ENCODE measurements at places on chromosomes 4 and X.
A peak's percentile ranks its signal among the peaks of the same experiment; 100 is the strongest.

DNA sequence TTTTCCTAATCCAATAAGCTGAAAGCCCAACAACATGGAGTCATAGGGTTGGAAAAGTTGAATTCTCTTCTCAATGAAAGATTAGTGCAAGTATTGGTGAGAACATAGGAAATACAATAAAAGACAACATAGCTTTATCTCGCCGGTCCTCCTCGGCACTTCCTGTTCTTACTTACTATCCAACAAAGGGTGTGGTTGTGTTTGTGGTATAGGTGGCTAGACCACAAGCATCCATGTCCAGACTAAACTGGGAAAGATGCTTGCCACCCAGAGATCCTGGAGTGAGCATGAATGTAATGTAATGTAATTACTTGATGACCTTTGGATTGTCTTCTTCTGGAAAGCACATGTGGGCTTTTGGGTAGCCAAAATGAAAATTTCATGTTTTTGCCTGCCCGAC lies 223.8 kb downstream of the CPE start:
- no peak for DNase-seq

DNA sequence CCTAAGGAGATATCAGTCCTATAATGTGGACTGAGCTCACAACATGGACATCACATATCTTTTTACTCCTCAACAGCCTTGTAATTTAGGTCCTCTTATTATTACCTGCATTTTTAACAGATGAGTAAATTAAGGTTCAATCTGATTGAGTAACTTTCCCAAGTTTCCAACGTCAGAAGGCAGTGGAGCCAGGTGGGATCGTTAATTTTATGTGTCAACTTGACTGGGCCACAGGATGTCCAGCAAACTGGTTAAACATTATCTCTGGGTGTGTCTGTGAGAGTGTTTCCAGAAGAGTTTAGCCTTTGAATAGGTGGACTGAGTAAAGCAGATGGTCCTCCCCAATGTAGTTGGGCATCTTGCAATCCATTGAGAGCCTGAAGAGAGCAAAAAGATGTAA lies 59.0 kb upstream of the SLIT2 start:
- no peak for DNase-seq

DNA sequence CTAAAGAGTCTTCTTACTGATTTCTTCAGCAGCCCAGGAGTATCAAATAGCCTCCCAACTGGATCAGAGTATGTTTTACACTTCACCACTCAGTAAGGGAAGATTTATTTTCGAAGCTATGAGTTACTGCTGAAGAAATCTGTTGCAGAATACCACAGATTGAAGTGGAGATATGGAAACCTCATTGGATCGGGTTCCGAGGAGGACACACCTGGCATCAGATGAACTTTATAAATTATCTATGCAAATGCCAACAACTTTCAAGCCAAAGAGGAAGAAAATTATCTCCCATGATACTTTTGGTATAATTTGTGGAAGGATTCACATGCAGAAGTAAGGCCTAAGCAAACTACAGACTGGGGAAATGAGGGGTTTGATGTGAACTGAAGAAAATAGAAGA lies 515.9 kb upstream of the NDST4 start:
- DNase-seq, result no peak

DNA sequence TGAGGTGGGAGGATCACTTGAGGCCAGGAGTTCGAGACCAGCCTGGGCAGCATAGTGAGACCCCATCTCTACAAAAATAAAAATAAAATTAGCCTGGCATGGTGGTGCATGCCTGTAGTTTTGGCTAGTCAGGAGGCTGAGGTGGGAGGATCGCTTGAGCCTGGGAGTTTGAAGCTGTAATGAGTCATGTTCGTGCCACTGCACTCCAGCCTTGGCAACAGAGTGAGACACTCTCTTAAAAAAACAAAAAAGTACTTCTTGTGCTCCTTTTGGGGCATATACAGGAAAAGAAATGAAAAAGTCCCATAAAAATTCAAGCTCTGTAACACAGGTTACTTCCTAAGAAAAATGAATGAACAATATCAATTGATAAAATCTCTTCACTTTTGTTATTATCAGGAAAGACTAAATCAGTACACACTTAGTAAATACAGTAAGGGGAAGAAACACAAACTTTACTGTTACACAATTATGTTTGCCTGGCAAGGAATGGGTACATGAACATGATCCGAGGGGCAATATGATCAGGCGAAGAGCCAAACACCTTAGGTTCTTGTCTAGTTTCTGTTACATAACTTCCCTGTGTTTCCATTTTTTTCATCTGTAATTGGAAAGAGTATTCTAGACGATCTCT lies 46.9 kb downstream of the CCDC158 start:
- no peak for DNase-seq

DNA sequence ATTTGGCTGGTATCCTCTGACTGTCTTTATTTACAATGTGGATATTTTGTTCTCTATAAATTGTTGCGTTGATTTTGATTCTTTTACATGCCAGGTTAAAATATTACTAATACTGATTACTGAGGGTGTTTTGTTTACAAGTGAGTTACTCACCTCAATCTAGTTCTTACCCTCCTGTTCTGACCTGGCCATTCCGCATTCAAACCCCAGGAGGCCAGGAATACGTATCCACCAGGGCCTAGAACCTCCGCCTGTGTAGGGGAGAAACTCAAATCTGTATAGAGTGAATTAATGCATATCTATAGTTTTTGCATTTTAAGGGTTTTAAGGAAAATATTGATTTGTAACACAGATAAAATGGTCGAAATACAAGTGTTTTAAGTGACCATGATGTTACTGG lies 2.6 kb upstream of the ZFP42 start:
- DNase-seq, result no peak

- no peak for DNase-seq
Observed at GRCh38 chr4:85854546-85854945, 379.6 kb downstream of the ARHGAP24 start.

DNA sequence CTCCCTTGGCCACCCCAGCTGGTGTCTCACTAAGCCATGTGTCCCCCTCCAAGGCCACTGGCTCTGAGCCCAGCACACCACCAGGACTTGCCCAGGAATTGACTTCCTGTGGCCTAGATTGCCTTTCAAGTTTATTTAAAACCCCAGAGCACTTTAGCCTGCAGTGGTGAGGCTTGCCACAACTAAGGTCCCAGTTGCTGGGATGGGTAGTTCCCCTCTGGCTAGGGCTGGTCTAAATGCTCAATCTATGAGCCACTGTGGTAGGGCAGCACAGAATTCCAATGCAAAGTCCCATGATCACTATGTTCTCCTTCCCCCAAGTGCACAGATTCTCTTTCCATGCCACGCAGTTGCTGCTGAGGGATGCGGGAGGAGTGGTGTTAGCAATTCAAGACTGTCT lies 61.1 kb upstream of the HCCS start:
- no peak for DNase-seq

- peak; percentile 29 for DNase-seq
Observed at GRCh38 chrX:27186671-27187070, 276.5 kb downstream of the PPP4R3C start.
